ENCODE measurements at places on chromosomes 5 and 9.

- no peak for DNase-seq
Measured at GRCh38 chr5:110031402-110032140, 341.8 kb downstream of the MAN2A1 start.

GRCh38 chr9:108956022-108956630 is 21.9 kb downstream of the ABITRAM start:
- DNase-seq: no peak

DNA sequence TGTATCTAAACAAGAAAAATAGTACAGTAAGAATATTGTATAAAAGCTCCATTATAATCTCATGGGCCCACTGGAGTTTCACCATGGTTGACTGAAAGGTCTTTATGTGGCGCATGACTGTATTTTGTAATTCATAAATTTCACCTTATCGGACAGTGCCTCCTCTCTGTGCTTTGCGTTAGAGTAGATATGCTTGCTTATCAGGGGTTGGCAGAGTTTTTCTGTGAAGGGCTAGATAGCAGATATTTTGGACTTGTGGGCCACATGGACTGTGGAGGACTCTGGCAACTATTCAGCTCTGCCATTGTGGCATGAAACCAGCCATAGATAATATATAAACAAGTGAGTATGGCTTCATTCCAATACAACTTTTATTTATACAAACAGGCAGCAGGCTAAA is 23.2 kb downstream of the GAPVD1 start:
- DNase-seq: no peak

DNA sequence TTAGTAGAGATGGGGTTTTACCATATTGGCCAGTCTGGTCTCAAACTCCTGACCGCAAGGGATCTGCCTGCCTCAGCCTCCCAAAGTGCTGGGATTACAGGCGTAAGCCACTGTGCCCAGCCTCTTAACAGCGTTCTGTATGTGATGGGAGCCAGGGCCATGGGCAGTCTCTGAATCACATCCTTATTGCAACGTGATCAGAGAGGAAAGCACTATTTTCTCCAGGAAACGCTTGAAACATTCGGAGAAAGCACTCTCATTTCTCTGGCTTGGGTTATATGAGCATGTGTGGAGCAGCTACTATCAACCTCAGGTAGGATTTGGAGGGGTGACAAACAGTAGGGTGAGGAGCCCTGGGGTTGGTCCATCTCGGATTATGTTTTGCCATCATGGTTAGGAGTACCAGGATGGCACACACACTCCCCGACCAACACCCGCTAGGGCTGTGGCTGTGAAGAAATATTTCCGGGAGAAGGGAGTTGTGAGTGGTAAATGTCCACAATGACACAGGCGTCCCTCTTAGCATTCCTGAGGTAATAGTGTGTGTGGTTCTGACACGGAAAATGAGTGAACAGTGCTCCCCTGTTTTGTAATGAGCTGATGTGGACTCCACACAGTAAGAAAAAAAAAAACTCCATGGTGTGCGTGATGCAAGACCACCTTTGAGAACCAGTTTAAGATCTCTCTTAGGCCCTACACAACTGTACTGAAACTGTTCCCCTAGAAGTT is 406.2 kb upstream of the ZNF608 start:
- DNase-seq: no peak

GRCh38 chr9:69658987-69659675 is 13.0 kb downstream of the APBA1 start:
- no peak for DNase-seq

DNA sequence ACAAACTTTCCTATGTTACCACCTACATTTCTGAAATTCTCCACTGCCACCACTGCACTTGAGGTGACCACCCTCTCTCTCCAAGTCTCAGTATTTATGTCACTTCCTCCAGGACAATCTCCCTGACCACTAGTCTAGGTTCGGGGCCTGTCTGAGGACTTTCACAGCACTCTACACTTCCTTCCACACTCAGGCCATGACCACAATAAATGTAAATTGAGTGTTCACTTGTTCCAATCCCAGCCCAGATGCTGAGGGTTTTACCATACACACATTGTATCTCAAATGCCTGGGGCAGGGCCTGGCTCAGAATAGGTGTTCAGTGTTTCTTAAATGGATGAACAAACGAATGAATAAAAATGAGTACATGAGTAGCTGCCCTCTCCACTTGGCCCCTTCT is 26.9 kb upstream of the CCNG1 start:
- DNase-seq: no peak

GRCh38 chr9:41229408-41230401 is 40.6 kb upstream of the ZNG1F start:
- DNase-seq: no peak

GRCh38 chr5:159021136-159021900 is 78.4 kb downstream of the EBF1 start:
- no peak for DNase-seq

GRCh38 chr5:58963821-58964220 is 380.9 kb downstream of the RAB3C start:
- no peak for DNase-seq

GRCh38 chr9:113570106-113570505 is 106.6 kb downstream of the RGS3 start:
- DNase-seq: no peak

- DNase-seq: no peak
Measured at GRCh38 chr5:35269006-35269405, 38.7 kb upstream of the PRLR start.

GRCh38 chr5:60779466-60779865 is 64.6 kb downstream of the ELOVL7 start:
- no peak for DNase-seq

- DNase-seq: no peak
Measured at GRCh38 chr9:113502427-113503034, 39.0 kb downstream of the RGS3 start.

- DNase-seq: no peak
Measured at GRCh38 chr9:1514250-1514649, 464.1 kb downstream of the DMRT2 start.

DNA sequence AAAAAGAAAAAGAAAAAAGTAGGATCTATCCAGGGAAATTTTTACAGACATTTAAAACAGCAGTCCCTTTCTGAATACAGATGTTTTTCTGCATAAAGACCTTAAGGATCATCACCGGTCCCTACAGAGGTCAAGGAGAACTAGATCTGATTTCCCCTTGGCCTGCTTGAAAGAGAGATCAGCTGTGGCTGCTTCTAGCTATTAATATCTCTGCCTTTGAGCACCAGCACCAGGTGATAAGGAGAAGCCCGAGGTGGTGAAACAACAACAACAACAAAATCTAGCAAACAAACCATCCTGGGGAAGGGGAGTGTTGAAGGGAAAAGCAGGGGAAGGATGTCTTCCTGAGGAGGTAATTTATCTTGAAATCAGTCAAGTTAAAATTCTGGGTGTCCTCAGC is 42.1 kb downstream of the ZNF366 start:
- no peak for DNase-seq

- no peak for DNase-seq
Measured at GRCh38 chr9:86766912-86767311, 180.4 kb downstream of the GAS1 start.

All from NCI-H1694 (cell line).